RPMI7951 (cell line): ENCODE measurements at places on chromosomes 4 and X. TPM values are rescaled to one million over a fixed set of nuclear protein-coding genes. Genes with fewer than 3 reads are reported as not detected.

GRCh38 chrX:54935306-54935705 lies 14.7 kb downstream of the TRO start:
- no peak for DNase-seq

DNA sequence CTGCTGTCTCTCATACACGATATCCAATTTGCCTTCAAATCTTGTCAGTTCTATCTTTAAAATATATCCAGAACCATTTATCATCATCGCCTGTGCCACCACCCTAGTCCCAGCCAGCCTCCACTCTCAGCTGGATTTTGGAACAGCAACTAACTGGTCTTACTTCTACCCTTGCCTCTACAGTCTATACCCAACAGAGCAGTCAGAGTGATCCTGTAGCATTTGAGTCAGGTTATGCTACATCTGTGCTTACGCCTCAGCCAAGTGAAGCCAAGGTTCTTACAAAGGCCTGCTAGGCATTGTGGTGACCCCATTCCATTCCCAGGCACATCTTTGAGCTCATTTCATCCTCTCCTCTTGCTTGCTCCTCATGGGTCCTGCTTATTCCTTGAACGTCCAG lies 95.7 kb upstream of the ACSL1 start:
- no peak for DNase-seq

GRCh38 chr4:3254302-3255131 lies 5.6 kb downstream of the MSANTD1 start:
- DNase-seq = no peak

- no peak for DNase-seq
These were observed 112.7 kb downstream of the HNRNPD start for GRCh38 chr4:82261084-82261483.

SHROOM4 gene
- total RNA-seq = 0.29 and 0.36 TPM in 2 replicates

GRCh38 chr4:124948976-124949597 lies 236.6 kb upstream of the ANKRD50 start:
- no peak for DNase-seq

GRCh38 chr4:174381440-174381800 lies 97.7 kb downstream of the CEP44 start:
- no peak for DNase-seq

DNA sequence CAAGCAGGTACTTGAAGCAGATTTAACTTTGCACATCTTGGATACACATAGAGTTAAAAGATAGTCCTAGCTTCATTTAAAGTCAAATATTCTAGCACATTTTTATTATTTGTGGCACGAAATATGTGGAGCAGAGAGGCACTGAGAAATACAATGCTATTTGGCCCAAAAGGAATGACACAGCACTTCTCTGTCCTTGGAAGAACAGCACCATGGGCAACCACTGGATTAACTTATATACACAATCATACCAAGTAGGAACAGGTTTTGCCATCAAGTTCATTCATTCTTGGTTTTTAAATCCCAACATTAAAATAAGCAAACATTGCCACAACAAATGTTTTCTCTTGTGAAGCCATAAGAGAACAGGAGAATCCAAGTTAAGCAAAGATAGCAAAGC lies 924 bp upstream of the ENAM start:
- DNase-seq = no peak

- DNase-seq = no peak
These were observed 7.4 kb downstream of the LPAR4 start for GRCh38 chrX:78754917-78755316.

- peak; percentile 48 for DNase-seq
These were observed 136.4 kb downstream of the REPS2 start for GRCh38 chrX:17082831-17083230.

- no peak for DNase-seq
These were observed 7.1 kb downstream of the CA5B start for GRCh38 chrX:15745179-15745578.

DNA sequence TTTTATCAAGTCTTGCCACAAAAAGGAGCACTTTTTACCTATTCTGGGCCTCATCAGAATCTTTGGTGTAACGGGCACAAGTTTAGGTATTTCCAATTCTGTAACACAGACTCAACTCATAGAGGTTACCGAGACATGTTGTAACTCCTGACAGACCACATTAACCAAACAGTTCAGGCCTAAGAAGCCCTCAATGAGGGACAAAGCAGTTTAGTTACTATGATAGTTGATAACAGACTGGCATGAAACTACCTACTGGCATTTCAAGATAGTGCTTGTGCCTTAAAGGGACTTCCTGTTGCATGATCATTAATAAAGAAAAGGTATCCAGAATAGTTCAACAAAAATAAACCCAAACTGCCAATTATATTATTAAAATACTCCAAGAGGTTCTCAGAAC lies 64.1 kb downstream of the HUWE1 start:
- no peak for DNase-seq

DNA sequence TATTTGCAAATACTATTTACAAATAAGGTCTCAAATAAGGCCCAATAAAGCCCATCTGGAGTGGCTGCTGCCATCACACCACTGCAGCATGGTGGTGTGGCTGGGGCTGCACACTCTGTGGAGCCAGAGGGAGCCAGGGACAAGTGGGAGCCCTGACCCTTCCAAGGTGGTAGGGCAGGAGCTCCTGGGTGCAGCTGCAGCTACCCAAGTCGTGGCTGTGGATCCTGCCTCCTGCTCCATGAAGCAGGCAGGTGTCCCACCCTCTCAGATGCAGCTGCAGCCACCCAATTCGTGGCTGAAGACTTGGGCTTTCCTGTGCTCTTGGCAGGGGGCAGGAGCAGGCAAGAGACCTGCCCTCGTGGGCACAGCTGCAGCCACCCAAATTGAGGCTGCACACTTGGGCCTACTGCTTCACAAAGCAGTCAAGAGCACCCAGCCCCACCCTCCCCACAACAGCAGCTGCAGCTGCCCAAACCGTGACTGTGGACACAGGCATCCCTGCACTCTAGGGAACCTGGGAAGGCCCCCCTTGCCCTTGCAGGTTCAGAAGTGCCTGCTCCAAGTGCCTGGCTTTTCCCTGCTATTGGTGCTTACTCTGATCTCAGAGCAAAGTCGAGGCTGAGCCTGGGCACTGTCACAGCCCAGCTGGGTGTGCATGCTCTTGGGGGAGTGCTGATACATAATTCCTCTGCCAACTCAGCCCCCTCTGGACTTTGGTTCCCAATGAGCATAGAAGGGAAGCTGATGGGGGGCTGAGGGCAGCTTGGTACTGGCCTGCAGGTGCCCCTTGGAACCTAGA lies 614.8 kb downstream of the PCDH18 start:
- DNase-seq = no peak

DNA sequence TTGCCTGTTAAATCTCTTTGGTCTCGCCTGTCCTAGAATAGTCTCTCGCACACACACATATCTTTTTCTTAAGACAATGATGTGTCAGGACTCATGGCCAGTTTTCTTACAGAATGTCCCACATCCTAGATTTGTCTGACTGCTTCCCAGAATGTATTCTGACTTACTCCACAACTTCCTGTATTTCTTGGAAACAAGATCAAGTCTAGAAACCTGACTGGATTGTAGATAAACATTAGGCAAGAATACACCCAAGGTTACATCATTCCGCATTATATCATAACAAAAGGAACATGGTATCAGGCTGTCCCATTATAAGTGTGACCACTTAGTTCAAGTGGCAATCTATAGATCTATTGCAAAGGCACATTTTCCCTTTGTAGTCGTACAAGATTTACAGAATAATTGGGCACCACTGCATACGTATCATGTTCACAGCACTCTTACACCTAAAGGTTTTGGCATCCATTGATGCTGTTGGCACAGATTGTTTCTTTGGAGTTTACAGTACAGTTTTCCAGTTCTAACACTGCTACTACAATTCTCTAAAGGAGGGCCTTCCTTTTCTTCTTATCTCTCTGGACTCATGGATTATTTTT lies 56.4 kb downstream of the FBXW7 start:
- no peak for DNase-seq

- DNase-seq = peak; percentile 92
These were observed 74.4 kb downstream of the MTMR1 start for GRCh38 chrX:150767475-150768131.

DNA sequence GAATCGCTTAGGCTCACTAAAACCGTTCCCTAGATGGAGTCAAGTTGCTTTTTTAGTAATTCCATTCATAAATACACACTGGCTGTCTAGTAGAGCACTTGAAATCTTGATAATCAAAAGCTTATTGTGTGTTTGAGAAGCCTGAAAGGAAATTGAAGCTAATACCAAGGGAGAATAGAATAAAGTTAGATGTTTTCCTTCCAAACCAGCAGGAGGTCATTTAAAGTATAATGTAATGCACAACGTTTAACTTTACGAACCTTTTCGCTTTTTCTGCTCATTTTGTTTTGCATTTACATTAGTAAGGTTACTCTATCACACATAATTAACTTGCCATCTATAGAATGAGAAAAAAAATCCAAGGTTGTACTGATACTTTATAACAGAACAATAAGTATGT lies 440.9 kb downstream of the NKX6-1 start:
- DNase-seq = no peak

FAM47B gene
- not detected in 2 replicates for total RNA-seq
